BJ (cell line): ENCODE measurements at places on chromosomes 4 and X.
A peak's percentile ranks its signal among the peaks of the same experiment; 100 is the strongest.

- no peak for DNase-seq
These were observed 819.3 kb downstream of the PCDH7 start for GRCh38 chr4:31539284-31540069.

GRCh38 chr4:23130845-23131244, 438.1 kb downstream of the GBA3 start:
- no peak for DNase-seq

GRCh38 chrX:31445542-31445941, 373.7 kb upstream of the FTHL17 start:
- no peak for DNase-seq

GRCh38 chr4:41074215-41074614, 140.1 kb downstream of the APBB2 start:
- no peak for DNase-seq

GRCh38 chr4:99886146-99886545, 8.1 kb downstream of the LAMTOR3 start:
- no peak for DNase-seq

DNA sequence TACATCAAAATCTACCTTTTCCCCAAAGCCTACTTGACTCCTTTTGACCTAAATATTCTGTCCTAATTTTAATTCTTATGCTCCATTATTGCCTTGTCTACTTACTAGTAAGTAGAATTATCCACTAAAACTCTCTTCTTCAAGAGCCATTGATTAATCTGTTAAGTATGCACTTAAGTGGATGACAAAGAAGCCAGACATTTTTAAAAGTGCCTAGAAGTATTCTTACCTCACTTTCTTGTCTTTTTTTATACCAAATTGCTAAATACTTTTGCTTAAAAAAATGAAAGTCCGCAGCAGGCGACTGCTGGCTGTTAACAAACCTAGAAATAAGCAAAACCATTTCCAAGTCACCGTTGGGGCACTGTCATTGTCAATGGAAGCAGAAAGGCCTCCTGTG, 20.1 kb upstream of the FRMPD4 start:
- peak; percentile 31 for DNase-seq

DNA sequence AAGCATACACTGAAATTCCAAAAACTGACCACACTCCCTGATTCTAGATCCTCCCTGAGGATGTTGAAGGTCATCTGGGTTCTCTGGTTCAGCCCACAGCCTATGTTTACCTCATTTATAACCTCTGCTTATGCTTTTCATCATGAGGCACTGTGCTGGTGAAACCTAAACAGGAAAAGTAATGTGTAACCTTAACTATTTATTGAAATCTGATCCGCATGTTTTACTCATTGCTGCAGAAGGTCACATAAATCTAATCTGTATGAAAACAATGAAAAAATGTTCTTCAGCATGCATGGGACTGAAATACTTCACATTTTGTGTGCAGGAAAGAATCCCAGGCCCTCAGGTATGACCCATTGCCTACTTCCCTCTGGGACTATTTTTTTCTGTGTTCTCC, 30.3 kb downstream of the UCHL1 start:
- no peak for DNase-seq

DNA sequence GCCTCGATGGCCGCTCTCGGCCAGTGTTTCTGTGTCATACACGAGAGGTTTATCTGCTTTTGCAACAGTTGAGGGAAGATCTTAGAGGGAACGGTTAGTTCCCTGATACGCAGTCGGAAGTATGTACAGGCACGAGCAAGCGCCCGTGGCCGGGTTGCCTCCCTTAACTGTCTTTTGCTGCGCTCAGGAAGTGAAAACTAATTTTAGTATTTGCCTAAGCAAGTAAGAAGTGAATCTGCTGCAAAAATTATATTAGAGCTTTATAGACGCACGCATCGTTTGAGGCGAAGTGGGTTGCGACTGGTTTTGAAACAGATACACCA, 695 bp downstream of the MTM1 start:
- DNase-seq, result no peak

DNA sequence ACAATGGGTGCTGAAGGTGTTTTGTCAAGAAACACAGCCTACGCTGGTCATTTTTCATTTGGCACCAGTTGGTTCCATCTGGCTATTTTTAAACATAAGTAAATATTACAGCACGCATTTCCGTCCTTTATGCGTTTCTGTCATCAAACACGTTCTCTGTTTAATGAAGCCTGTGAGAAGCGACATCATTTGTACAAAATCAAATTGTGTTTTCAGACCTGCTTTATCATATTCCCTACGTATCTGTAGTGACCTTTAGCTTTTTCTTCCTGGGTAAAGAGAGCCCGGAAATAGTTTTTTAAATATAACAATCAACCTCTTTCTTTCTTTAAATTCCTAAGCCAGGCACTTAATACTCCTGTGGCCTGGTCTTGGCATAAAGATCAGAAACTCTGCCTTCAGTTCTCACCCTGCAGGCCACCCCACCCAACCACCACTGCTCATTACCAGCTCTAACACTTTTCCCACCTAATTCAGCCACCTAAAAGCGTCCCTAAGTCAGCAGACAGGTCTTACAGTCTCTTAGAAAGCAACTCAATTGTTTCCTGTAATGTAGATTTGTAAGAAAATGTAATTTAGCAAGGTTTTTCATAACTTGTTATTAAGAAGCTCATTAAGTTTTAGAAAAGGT, 30.4 kb downstream of the ACSL1 start:
- DNase-seq, result no peak
